ENCODE measurements at places on chromosomes 3 and 15. TPM values are rescaled to one million over a fixed set of nuclear protein-coding genes. Genes with fewer than 3 reads are reported as not detected.
A peak's percentile ranks its signal among the peaks of the same experiment; 100 is the strongest.

The CPN2 gene
- total RNA-seq: 2.4 TPM

The MINDY2 gene
- 40.3 TPM for total RNA-seq

The FBXL22 gene
- total RNA-seq: 31.0 TPM

The PAK6 gene
- total RNA-seq: 9.7 TPM

The SCN11A gene
- 0.05 TPM for total RNA-seq

The UCN2 gene
- not detected for total RNA-seq

The CIDEC gene
- total RNA-seq: 4.0 TPM

The GOLGA6A gene
- total RNA-seq: not detected

GRCh38 chr3:114178770-114179368 lies at the start of gene DRD3:
Gene DRD3 (minus strand): TSS chr3:114179052. CDS start chr3:114171992, 7,060 bp downstream.
- DNase-seq: no peak

- DNase-seq: no peak
Observed at GRCh38 chr3:127212711-127213110, 19.8 kb downstream of the PRR23E start.

DNA sequence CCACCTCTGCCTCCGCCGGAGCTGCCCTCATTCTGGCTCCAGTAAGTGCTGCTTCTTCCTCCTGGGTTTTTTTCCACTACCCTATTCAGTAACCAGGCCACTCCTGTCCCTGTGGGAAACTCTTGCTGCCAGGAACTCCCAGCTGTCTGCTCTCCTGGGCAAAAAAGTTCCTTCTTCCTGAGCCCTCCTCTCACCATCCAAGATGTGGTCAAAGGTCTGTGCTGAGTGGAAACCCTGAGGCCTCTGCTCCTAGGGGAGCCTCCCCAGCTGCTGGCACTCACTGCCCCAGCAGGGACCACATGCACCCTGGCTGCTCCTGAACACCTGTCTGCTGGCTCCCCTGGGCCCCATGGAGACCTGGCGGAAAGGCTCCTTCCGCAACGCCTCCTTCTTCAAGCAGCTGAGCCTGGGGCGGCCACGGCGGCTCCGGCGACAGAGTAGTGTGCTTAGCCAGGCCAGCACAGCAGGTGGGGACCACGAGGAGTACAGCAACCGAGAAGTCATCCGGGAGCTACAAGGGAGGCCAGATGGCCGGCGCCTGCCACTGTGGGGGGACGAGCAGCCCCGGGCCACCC lies 454 bp downstream of the C15orf62 start:
- no peak for DNase-seq

DNA sequence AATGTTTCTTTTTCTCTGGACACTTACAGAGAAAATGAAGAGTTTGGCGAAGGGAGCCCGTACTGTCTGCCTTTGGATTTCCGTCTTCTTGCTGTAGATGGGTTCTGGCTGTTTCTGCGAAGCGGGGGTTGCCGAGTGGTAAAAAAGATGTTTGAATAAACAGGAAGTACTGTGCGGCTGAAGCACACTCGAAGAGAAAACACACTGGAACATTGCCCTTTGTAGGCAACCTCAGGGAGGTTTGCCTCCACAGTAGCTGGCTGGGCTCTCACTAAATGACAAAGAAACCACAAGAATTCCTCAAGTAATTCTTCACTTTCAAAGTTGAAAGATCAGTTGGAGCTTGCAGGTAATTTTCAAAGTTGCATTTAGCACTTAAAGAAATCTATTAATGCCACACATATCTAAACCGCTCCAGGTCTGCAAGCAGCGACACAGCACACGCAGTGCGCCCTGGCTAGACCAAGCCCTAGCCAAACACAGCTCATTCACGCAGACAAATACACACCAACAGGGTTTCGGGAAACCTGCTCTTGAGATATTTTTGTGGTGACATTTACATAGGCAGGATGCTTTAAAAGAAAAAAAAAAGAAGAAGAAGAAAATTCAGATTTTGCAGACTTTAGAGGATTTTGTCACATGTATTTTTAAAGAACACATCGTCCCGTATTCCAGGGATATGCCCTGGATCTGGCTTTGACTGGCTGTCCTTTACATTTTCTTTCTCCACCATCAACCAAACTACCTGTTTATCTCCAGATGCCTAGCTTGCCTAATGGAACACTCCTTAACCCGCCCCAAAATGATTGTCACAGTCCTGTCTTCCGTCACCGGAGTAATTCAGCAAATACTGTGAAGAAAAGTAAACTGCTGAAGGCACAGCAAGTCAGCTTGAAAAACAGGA lies 452.8 kb downstream of the FOXP1 start:
- peak; percentile 74 for DNase-seq

GRCh38 chr3:13420045-13420830 lies at the start of gene NUP210:
Gene NUP210 (minus strand): TSS chr3:13420322. CDS start chr3:13420226, 96 bp downstream.
- peak; percentile 51 for DNase-seq

- no peak for DNase-seq
Observed at GRCh38 chr3:38019658-38020341, 9.6 kb downstream of the PLCD1 start.

- no peak for DNase-seq
Observed at GRCh38 chr3:143041903-143042302, 40.5 kb downstream of the U2SURP start.

DNA sequence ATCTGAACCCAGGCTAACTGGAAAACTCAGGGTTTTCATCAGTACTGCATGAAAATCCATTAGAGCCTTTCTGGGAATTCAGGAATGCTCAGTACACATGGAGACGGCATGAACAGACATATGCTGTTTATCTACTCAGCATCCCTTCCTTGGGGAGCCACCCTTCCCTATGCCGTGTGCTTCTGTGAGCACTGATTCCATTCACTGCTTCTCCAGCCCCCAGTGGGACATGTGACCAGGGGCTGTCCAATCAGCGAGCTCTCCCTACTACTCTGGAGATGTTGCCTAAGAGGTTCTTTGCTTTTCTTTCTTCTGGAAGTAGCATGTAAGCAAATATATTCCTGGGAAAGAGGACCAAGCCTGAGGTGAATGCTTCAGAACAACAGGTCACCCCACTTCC lies 5.6 kb upstream of the PCOLCE2 start:
- no peak for DNase-seq

- no peak for DNase-seq
Observed at GRCh38 chr15:79179108-79179561, 88.6 kb upstream of the RASGRF1 start.

- DNase-seq: no peak
Observed at GRCh38 chr3:128011140-128011539, 41.1 kb upstream of the SEC61A1 start.

GRCh38 chr3:31815631-31816440 lies 165.2 kb downstream of the OSBPL10 start:
- DNase-seq: no peak

GRCh38 chr3:154776549-154777225 lies 303.4 kb upstream of the MME start:
- DNase-seq: no peak

- no peak for DNase-seq
Observed at GRCh38 chr15:64997745-64998375, 8.1 kb upstream of the SPG21 start.

DNA sequence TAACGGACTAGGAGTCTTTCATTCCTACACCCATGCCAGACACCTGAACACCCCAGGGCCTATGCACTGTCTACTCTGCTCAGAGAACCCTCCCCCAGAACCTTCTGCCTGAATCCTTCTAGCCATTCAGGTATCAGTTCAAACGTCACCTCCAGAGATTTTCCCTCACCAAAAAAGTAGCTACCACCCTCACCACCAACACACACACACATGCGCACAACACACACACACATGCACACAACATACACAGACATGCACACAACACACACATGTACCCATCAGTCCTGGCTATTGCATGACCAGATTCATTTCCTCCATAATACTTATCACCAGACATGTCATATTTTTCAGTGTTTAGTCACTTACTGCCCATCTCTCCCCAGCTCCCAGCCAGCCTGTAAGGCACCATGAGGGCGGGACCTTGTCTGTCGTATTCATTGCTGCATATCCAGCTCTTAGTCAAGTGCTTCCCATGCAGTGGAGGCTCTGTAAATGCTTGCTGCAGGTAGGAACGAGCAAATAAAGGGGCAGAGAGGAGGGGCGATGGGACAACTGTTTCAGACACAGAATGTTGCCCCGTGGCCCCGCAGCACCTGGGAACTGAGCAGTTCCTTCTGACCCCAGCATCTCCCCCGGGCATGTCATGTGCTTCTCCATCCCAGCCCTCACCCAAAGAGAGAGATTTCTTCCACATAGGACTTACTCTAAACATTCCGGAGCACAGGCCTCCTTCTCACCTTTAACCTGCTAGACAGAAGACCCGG lies 29.2 kb downstream of the XXYLT1 start:
- DNase-seq: no peak

GRCh38 chr15:67605871-67606270 lies 63.4 kb downstream of the MAP2K5 start:
- no peak for DNase-seq

- no peak for DNase-seq
Observed at GRCh38 chr15:38401701-38402100, 52.2 kb upstream of the FAM98B start.

GRCh38 chr15:49094923-49095322 lies 48.7 kb upstream of the SECISBP2L start:
- no peak for DNase-seq

DNA sequence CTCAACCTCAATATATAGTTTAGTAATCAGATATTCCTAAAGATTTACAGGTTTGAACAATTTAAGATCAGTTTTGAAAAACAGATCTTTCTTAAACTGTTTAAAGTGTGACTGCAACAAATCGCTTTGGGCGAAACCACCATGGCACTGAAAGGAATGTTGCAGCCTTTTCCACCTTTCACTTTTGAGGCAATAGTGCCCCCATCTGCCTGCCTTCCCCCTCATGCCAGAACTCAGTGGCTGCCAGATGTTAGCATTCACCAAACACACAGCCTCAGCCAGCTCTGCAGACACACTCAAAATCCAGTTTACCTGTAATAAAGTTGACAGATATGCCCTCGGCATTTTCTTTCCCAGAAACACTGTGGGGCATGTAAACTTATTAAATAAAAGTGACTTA lies 3.3 kb downstream of the LYSMD4 start:
- DNase-seq: no peak

GRCh38 chr3:122183893-122184590 lies 574 bp downstream of the CASR start:
- no peak for DNase-seq

DNA sequence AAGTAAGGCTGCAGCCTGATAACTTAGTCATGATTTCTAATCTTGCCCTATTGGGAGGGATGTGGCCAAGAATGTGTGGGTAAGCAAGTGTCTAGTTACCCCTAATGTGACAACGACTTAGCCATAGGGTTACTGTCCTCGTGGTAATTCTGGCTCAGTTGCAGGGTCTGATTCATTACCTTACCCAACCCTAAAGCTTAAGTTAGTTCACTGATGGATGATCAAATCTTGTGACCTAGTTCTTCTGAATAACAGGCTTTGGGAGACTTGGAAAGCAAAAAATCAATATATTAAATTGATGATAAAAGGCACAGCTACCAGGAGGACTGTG lies 1.6 kb upstream of the INTS14 start:
- no peak for DNase-seq

GRCh38 chr3:149363053-149363452 lies 14.4 kb downstream of the TM4SF1 start:
- DNase-seq: no peak

GRCh38 chr3:71252466-71252865 lies 331.1 kb downstream of the FOXP1 start:
- DNase-seq: no peak

All from Right ventricle myocardium superior (tissue), 1 donor.